ENCODE measurements at places on chromosomes 6 and 20.

- no peak for DNase-seq
These were observed 22.1 kb downstream of the RUNX2 start for GRCh38 chr6:45350186-45350710.

DNA sequence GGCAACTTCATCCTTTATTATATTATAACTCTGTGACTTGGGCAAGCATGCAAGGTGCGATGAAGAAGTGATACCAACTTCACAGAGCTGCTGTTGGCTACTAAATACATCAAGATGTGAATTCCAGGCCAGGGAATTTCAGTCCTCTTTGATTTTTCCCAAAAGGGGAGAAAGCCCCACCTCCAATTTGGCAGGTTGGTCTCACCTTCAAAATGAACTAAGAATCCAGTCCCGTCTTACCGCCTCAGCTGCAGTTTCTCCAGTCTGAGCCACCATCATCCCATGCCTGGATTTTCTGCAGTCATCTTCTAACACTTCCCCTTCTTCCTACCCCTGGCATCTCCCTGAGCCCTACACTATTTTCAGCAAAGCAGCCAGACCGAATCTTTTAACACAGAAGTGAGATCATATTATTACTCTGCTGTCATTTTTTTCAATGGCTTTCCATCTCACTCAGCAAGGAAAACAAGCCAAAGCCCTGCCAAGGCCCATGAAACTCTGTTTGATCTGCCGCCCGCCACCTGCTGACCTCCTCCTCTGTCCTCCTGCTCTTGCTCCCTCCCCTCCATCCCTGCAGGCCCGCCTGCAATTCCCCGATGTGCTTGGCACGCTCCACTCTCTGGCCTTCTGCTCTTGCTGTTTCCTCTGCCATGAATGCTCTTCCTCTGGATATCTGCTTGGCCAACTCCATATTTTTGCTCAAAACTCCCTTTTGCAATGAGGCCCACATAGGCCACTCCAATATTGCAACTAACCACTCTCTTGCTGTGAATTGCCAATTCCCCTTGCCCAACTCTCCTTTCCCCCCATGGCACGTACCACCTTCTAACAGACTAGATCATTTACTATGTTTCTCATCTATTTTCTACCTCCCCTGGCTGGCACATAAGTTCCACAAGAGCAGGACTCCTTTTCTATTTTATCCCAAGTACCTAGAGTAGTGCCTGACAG is 46.0 kb upstream of the TAGAP start:
- no peak for DNase-seq

DNA sequence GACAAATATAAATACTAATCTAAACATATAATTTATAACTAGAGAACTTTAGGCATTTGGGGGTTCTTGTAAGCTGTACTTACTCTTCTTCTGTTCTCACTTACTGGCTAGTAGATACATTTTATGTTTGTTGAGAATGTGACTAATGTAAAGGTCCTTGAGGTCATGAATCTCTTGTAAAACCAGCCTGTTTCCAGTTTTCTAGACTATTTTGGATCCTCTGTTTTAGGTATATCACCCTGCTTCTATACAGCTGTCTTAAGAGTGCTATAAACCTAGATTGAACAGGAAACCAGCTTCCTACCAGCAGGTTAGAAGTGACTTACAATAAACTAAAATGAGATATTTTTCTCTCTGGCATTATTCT is 134.2 kb downstream of the PLCB4 start:
- DNase-seq = no peak

GRCh38 chr6:68652117-68652536 is 17.0 kb downstream of the ADGRB3 start:
- DNase-seq = no peak

DNA sequence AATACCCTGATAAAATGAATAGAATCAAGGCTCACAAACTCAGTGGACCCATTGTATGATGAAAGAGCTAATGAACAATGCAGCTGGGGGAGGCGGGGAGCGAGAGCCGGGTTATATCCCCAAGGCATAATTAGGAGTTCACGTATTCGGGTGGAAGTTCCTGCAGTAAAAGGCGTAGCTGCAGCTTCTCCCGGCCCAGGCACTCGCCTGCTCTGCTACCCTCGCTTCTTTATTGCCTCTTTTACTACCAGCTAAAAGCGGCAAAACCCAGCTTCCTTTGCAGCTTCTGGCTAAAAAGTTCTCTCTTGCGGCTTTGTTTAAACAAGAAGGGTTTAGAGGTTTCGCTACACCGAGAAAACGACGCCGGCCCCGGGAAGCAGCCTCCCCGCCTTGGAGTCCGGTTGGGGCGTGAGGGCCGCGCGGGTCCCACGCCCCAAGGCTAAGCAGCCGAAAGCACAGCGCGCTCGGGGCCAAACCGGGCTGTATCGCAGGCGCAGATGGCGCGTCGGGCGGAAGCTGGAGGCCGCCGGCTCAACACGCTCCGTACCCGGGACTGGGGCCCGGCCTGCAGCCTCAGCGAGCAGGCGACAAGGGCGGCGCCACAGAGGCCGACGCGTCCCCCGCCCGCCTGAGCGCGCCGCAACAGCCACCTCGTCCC is 1.6 kb downstream of the ZBTB2 start:
- DNase-seq = peak; percentile 88

DNA sequence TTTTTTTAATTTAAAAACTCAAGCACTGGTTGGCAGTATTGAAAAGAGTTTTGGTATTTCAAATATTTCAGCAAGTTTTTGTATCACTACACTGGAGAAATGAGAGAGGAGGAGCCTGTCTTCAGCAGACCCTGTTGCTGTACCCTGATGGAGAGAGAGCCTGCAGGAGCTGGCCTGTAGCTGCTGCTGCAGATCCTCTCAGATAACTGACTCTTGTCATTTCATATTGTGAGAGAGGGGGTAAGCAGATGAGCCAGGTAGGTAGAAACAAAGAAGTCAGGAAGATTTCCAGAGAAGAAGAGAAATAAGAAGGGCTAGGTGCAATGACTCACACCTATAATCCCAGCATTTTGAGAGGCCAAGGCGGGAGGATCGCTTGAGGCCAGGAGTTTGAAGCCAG is 64.1 kb upstream of the TBC1D7 start:
- no peak for DNase-seq

DNA sequence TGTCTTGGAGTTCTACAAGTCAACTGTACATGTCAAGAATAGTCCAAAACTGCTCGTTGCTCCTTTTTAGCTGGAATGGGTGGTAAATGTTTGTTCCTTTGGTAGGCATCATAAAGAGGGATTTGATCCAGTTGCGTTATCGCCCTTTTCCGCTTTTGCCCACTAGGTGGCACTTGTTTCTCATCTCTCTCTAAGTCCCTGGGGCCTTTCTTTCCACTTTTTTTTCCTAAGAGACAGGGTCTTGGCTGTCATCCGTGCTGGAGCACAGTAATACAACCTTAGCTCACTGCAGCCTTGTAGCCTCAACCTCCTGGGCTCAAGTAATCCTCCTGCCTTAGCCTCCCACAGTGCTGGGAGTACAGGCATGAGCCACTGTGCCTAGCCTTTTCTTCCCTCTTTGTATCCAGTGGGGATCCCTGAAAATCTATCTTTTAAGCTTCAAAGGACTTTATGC is 20.7 kb downstream of the GTPBP2 start:
- no peak for DNase-seq

DNA sequence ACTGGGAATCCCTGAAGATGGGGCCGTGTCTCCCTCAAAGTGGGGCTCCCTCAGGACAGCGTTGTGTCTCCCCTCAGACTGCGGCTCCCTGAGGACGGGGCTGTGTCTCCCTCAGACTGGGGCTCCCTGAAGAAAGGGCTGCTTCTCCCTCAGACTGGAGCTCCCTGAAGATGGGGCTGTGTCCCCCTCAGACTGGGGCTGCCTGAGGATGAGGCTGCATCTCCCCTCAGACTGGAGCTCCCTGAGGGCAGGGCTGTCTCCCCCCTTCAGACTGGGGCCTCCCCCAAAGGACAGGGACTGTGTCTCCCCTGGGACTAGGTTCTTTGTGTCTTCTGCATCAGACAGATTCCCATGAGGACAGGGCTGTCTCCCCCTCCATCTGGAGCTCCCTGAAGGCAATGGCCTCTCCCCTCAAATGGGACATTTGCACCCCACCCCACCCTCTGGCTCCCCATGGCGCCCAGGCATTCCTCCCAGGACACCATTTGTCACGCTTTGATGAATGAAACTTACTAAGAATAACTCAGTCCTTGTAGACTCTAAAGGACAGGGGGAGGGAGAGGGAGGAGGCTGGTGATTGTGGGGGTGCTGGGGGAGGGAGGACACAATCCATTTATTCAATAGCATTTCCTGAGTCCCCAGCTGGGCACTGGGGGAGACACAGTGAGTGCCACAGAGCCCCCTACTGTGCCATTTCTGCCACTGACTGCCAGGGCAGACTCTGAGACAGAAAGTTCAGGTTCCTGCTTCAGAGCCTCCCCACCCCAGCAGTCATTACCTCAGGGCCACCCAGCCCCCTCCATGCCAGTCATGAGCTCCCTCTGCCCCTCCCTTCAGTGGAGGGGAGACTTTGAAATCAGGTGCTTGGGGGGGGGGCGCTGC is 122.4 kb downstream of the MRPL14 start:
- no peak for DNase-seq

DNA sequence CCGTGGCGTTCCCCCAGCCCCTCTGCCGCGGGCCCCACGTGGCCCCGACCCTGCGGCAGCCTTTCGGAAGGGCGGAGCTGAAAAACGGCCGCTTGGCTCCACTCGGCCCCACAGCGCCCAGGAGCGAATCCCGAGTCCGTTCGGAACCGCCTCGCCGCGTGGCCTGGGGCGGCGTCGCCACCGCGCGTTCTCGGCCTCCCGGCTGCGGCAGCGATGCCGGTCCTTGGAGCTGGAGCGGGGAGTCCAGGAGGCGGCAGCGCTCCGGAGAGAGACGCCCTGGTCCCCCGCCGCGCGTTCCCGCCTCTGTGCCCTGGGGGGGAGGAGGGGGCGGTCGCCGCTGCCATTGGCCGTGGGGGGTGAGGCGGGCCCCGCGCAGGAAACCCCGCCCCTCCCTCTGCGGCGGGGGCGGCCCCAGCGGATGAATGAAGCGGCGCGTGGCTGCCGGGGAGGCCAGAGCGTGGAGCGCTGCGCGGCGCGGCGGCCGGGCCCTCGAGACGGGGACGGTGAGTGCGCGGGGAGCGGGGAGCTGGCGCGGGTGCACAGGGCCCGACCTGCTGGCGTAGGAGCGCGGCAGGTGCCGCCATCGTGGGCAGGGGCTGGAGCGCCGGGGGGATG is at the start of gene SLCO4A1:
Gene SLCO4A1, plus strand, starts transcription at position 453 of the 615 bp plus-strand sequence. CDS start 13,952 bp downstream, outside the sequence.
- peak; percentile 93 for DNase-seq

DNA sequence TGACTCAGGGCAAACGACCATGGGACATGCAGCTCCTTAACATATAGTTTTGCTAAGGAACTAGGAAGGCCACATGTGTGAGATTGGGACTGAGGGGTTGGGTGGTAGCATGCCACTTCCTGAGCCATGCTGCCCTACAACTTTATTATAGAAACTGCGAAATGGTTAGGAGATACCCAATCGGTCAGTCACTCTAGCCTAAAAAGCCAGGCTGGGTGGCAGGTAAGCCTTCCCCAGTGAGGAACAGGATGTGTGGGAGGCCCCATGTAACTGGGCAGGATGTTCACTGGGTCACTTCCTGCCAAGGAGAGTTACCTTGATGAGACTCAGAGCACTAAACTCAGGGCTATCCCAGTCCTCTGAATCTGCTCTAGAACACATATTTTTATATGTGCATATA is 123.5 kb downstream of the MAP3K7 start:
- no peak for DNase-seq

DNA sequence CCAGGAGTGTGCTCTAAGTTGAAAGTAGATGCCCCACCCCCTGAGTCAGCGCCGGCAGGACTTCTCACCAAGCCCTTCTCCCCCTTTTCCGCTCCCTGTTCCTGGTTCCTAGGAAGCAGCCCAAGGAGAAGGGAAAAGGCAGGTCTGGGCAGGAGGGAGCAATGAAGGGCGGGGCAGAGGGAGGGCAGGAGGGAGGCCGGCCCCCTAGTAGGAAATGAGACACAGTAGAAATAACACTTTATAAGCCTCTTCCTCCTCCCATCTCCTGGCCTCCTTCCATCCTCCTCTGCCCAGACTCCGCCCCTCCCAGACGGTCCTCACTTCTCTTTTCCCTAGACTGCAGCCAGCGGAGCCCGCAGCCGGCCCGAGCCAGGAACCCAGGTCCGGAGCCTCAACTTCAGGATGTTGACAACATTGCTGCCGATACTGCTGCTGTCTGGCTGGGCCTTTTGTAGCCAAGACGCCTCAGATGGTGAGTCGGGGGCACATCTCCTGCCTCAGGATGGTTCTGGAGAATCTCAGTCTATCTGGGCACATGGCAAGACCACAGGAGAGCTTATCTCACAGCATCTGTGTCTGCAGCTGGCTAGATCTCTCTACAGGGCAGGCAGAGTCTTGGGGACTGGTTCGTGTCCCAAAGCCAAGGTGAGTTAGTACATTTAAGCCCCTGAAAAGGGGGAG is at the start of gene PROCR:
Gene PROCR, plus strand, starts transcription at position 320 of the 681 bp plus-strand sequence. Its CDS starts 83 bp downstream, at position 403.
- peak; percentile 96 for DNase-seq

DNA sequence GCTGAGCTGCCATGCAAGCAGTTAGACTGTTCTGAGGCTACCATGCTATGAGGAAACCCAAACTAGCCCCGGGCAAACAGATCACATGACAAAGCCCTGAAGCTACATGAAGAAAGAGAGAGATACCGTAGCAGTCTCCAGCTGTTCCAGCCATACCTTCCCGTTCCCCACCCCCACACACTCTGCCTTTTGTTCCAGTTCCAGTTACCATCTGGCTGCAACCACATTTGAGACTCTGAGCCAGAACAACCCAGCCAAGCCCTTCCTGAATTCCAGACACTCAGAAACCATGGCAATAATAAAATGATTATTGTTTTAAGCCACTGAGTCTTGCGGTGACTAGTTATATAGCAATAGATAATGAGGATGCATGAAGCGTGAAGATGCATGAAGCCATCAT is 28.3 kb downstream of the RIN2 start:
- DNase-seq = no peak

GRCh38 chr6:112287577-112288225 is 33.3 kb upstream of the LAMA4 start:
- no peak for DNase-seq

DNA sequence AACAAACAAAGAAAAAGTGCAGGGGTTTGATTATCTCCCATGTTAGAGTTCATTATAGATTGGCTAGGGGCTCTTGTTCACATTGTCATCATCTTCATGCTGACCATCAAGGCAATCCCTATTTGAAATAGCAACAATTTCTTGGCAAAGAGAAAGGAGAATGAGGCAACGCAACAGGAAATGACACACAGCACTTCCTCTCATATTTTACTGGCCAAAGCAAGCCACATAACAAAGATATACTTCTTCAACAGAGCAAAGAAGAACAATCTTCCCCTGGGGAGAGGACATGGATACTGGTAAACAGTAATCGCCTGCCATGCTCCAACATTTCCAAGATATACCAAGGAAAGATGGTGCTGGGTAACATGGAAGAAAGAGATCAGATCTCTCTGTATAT is 29.8 kb downstream of the EPM2A start:
- DNase-seq = no peak

DNA sequence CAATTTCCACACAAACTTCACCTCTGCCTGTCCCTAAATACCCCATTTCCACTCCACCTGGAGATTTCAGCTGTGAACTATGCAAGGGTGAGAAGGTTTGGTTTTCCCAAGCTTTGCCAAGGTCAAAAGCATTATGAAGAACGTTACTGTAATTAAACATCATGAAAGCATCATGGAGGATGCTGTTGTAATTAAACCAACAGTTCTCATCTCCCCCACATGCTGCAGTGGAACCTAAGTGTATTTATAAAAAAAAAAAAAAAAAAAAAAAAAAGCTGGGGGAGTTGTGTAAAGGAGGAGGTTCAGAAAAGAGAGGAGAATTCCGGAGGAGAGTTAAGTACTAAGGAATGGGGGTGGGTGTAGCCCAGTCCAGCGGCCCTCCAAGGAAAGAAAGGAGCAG is 474.9 kb upstream of the JARID2 start:
- no peak for DNase-seq

GRCh38 chr6:118980063-118980462 is 45.1 kb upstream of the MCM9 start:
- DNase-seq = peak; percentile 70
